Hepatocyte (in vitro differentiated cells): ENCODE measurements at places on chromosomes 16 and 17. TPM values are rescaled to one million over a fixed set of nuclear protein-coding genes. Genes with fewer than 3 reads are reported as not detected.

DNA sequence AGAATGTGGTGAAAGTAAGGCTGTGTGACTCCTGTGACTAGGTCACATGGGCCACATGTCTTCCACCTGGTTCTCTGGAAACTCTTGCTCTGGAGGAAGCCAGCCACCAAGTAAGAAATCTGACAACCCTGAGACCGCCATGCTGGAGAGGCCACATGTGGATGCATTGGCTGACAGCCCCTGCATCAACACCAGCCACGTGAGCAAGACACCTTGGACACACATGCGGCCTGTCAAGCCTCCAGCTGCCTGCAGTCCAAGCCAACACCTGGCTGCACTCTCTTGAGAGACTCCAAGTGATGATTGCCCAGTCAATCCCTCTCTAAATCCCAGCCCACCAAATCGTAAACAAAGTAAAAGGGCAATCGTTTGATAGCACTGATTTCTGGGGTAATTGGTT is 112.6 kb downstream of the FOXL1 start:
- H3K4me3 ChIP-seq: no peak overlapping the region
- peaks cover 14% of the 10 kb centered on the region for H3K27me3 ChIP-seq
- DNase-seq: no peak
- H3K27ac ChIP-seq: no peak overlapping the region

GRCh38 chr17:82895087-82895486 is 55.3 kb upstream of the ZNF750 start:
- no peak for DNase-seq
- H3K27ac ChIP-seq: no peak overlapping the region
- H3K27me3 ChIP-seq: no peaks in the 10 kb centered on the region
- H3K4me3 ChIP-seq: no peak overlapping the region

DNA sequence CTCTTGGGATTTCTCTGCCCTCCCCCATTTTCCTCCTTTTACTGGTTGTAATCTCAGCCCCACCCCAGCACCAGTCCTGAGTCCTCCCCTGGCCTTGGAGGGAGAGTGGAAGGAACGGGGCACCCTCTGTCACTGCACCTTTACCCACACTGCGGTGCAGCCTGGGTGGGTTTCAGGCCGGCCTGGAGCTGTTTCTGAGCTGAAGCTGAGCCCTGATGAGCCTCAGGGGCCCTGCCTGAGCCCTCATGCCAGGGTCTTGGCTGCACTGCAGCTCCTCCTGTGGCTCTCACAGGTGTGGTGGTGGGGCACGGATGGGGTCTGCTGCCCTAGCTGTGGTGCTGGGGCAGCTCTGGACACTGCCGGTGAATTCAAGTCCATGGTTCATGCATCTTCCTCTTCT is 34.5 kb downstream of the RNF213 start:
- no peaks in the 10 kb centered on the region for H3K36me3 ChIP-seq
- no peak for DNase-seq
- no peak overlapping the region for H3K27ac ChIP-seq
- H3K27me3 ChIP-seq: no peaks in the 10 kb centered on the region
- H3K4me1 ChIP-seq: no peaks in the 10 kb centered on the region
- H3K4me3 ChIP-seq: no peak overlapping the region

GRCh38 chr16:14608111-14608566 is 21.9 kb downstream of the PARN start:
- no peak overlapping the region for H3K4me3 ChIP-seq
- no peaks in the 10 kb centered on the region for H3K27me3 ChIP-seq
- H3K4me1 ChIP-seq: no peaks in the 10 kb centered on the region
- no peak overlapping the region for H3K27ac ChIP-seq

DNA sequence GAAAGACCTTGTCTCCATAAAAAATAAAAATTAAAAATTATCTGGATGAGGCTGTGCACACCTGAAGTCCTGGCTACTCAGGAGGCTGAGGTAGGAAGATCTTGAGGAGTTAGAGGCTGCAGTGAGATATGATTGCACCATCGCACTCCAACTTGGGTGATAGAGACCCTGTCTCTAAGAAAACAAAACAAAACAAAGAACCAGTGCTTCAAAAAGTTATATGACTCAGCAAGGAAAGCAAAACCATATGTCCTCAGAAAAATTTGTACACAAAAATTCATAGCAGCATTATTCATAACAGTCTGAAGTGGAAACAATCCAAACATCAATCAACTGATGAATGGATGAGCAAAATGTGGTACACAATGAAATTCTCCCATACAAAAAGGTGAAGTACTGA is 48.9 kb downstream of the SLFN5 start:
- H3K27me3 ChIP-seq: no peaks in the 10 kb centered on the region
- H3K4me1 ChIP-seq: no peaks in the 10 kb centered on the region
- DNase-seq: no peak
- no peak overlapping the region for H3K4me3 ChIP-seq

GRCh38 chr17:8222380-8222629 is 11.9 kb upstream of the AURKB start:
- peak overlapping the region; percentile 96 for H3K27ac ChIP-seq
- no peaks in the 10 kb centered on the region for H3K27me3 ChIP-seq
- H3K36me3 ChIP-seq: no peaks in the 10 kb centered on the region
- DNase-seq: no peak

DNA sequence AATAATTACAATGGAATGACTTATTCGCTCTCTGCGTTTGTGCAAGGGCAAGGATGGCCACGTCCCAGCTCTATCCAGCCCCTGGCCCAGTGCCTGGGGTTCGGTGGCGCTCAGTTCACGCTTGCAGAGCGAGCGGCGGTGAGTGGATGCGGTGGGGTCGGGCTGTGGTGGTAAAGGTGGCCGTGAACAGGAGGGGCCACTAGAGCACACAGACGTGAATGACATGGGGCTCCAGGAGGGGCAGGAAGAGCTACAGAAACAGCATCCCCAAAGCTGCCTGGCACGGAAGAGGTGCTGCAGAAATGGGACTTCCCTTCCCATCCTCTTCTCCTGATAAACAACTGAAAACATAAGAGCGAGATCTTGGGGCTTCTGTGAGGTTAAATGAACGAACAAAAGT is 28.4 kb downstream of the IRF8 start:
- H3K27ac ChIP-seq: peak overlapping the region; percentile 43
- H3K4me1 ChIP-seq: peaks cover 10% of the 10 kb centered on the region
- H3K27me3 ChIP-seq: no peaks in the 10 kb centered on the region
- DNase-seq: no peak
- no peak overlapping the region for H3K4me3 ChIP-seq

Gene SLC13A2
- 1.1 and 2.0 TPM in 2 replicates for polyA plus RNA-seq

Gene CNGB1
- polyA plus RNA-seq: not detected in 2 replicates

GRCh38 chr16:5166486-5166885 is 68.9 kb upstream of the EEF2KMT start:
- no peaks in the 10 kb centered on the region for H3K36me3 ChIP-seq
- DNase-seq: no peak
- no peak overlapping the region for H3K27ac ChIP-seq
- no peak overlapping the region for H3K4me3 ChIP-seq
- no peaks in the 10 kb centered on the region for H3K27me3 ChIP-seq

- DNase-seq: no peak
- no peak overlapping the region for H3K4me3 ChIP-seq
- H3K4me1 ChIP-seq: no peaks in the 10 kb centered on the region
- H3K27ac ChIP-seq: no peak overlapping the region
- H3K36me3 ChIP-seq: no peaks in the 10 kb centered on the region
- H3K27me3 ChIP-seq: no peaks in the 10 kb centered on the region
These were observed 296.6 kb upstream of the MYOCD start for GRCh38 chr17:12369065-12369464.

- DNase-seq: no peak
- no peak overlapping the region for H3K4me3 ChIP-seq
- H3K4me1 ChIP-seq: no peaks in the 10 kb centered on the region
- H3K36me3 ChIP-seq: no peaks in the 10 kb centered on the region
- H3K27me3 ChIP-seq: peaks cover 26% of the 10 kb centered on the region
These were observed 196.0 kb downstream of the RBFOX3 start for GRCh38 chr17:79414793-79415211.
